Stimulated activated CD4-positive, alpha-beta T cell treated with anti-CD3 and anti-CD28 coated beads, TNF-alpha, amount 100 ng/mL, for 1 hour (primary cell): ENCODE measurements at places on chromosomes 4 and X.

GRCh38 chr4:21347142-21347541 lies 601.4 kb downstream of the KCNIP4 start:
- no peak for DNase-seq

GRCh38 chr4:188780028-188780427 lies 640.8 kb downstream of the TRIML1 start:
- DNase-seq, result no peak

DNA sequence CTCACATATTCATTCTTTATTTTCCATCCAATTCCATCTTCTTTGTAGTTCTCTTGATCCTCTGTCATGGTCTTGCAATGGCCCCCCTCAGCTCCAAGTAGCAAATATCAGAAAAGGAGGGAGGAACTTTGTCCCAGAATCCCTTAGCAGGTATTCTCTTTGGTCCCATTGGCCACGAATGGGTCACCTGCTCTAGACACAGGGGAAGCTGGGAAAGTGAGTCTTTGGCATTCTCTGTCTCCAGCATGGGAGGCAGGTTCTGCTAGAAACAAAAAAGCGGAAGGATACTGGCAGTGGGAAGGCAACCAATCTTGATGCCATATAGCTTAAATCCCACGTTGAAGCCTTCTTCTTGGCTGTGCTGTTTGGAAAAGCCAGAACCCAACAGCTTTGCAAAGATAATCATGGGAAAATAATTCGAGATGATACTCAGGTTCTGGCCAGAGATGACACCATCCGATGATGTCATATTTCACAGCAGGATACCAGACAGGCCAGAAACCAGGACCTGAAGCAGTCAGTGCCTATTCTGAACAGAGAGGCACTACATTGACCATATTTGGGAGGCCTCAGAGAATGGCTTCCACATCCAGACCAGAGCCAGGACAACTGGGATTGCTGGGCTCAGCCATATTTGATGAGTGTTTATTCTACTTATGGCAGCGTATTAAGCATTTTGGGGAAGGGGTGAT lies 110.4 kb upstream of the ATXN3L start:
- no peak for DNase-seq

- no peak for DNase-seq
Measured at GRCh38 chrX:103651151-103651773, 22.5 kb downstream of the TCEAL1 start.

GRCh38 chrX:109964390-109964789 lies 38.5 kb upstream of the TMEM164 start:
- no peak for DNase-seq

- DNase-seq, result no peak
Measured at GRCh38 chr4:23114538-23114937, 421.8 kb downstream of the GBA3 start.

GRCh38 chr4:107148904-107149303 lies 112.8 kb upstream of the DKK2 start:
- no peak for DNase-seq

- no peak for DNase-seq
Measured at GRCh38 chr4:173448608-173449379, 49.9 kb upstream of the SCRG1 start.

DNA sequence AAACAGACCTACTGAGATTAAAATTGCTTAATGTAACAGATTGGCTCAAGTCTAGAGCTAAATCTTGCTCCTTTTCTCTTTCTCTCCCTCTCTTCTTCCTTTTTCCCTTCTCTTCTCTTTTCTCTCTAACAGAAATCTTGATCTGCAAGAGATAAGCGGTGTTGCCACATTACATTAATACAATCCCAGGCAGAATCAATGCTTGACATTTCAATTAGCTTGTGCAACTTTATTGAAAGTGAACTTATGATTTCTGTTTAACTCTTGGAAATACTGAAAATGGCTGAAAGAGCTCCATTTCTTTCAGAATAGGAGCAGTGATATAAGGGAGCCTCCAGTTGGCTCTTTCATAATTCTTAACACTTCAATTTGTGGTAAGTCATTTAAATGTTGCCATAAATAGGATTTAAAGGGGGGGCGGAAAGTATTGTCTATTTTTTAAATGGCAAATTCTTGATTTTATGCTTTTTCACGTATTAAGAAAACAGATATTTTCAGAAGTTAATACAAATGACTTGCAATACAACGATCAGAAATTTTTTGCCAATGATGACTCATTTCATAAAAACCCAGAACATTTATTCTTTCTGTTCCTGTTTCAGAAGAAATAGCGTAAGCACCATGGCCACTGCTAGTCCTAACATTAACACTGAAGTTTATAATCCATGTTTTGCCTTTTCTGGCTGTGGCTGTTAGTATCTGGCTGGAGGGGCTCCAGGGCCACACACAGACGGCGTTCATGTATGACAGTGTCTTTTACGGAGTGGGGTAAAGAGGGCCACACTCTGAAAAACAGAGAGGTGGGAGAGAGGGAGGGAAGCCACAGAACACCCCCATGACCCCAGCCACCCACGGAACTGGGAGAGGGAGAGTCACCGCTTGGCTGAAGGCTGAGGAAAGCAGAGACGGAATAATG lies 115.7 kb upstream of the FAT1 start:
- no peak for DNase-seq

DNA sequence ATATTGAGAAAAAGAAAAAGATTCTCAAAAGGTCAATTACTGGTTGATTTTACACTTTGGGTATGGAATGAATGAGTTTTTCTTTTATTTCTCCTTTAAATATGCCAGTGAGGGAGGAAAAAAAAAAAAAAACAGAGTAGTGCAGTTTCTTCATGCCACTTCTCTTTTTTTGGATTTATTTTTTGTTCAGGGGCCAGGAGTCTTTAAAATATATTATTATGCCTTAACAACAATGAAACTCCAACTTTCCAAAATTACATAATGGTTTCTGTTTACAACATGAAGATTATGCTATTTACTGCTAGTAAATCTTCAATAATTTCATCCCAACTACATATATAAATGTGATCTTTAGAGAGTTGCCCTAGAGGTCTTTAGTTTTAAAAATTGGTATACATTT lies 31.9 kb downstream of the DTHD1 start:
- no peak for DNase-seq

- no peak for DNase-seq
Measured at GRCh38 chrX:70174754-70175153, 2.5 kb upstream of the DGAT2L6 start.

DNA sequence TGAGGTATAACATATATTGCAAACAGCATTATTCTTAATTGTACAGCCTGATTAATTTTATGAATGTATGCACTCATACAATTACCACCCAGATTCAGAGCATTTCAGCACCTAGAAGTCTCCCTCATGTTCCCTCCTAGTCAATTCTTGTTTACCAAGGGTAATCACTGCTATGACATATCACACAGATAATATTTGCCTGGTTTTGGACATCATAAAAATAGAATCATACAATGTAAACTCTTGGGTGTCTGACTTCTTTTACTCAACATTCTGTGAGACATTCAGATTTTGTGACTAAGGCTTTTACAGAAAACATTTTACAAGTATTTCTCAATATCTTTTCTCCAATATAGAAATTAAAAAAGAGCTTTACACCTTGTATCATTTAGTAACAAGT lies 66.9 kb downstream of the PTPN13 start:
- no peak for DNase-seq

- no peak for DNase-seq
Measured at GRCh38 chr4:6732441-6733357, 16.7 kb downstream of the BLOC1S4 start.
